Neural progenitor cell (in vitro differentiated cells): ENCODE measurements at places on chromosomes 5 and 9.

DNA sequence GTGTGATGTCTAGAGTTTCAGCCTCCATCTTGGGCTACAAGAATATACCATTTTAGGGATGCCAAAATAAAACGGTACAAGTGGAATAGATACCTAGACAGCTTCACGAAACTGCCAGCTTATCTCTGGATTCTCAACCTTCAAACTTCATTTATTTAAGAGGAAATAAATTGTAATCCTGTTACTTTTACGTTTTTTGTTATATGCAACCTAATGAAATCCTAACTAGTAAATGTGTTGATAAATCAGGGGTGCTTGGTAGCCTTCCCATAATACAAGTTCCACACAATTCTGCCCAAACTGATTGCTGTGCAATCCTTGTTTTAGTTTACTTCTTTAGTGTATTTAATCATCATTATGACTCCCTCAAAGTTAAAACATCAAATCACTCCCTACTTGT, 75.5 kb downstream of the SSBP2 start:
- DNase-seq: no peak

DNA sequence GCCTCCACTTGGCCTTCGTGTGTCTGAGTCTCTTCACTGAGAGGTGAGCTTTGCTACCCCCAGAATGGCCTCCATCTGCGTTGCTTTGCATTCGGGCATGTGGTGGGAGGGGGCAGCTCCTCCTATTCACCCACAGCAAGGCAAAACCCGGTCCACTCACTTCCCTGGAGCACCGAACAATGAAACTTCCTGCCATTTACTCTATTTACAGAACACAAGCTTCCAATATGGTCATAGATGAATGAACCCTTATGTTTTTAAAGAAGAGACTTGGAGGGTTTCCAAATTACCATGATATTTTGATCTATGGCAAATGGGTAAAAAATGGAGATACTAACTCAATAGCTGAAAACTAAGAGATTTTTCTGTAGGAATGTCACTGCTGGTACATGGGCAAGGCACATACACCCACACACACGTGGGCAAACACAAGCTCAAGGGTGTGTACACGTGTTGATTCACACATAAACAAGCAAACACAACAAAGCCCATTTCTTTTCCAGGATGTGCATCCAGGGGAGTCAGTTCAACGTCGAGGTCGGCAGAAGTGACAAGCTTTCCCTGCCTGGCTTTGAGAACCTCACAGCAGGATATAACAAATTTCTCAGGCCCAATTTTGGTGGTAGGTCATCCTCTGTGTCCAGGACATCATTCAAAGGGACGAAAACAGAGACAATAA, 5.2 kb downstream of the GABRP start:
- DNase-seq: no peak

DNA sequence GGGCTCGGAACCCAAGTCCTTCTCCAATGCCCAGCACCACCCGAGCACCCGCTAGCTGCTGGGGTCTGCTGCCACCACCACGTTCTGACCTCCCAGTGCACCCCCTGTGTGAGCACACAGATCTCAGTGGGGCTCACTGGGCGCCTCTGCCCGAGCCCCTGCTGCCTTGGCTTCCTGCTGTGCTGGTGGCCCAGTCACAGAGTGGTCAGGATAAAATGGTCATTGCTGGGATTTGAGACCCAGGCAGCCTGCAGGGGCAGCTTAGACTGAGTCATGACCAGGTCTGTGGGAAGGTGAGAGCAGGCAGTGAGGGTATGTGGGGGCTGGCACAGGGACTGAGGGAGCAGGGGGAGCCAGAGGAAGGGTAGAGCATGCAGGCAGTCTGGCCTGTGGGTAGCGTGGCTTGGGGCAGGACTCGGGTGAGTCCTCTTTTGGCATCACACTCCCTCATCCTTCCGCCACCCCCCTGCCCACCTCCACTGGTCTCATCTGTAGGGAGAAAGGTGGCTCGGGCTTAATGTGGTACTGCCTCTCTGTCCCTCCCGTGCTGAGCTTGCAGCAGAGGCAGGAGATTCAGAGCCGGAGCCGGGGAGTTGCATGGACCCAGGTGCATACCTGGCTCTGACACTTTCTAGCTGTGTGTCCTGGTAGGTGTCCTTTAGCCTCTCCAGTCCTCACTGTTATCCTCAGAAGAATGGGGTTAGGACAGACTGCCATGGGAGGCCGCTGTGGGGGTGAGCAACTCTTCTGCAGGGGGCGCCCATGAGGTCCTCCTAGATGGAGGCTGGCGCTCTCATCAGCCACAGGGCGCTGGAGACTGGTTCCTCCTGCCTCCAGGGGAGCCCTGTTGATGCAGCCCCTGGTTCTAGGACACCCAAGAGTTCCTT, 32.1 kb downstream of the USP20 start:
- no peak for DNase-seq

GRCh38 chr5:176583076-176583475, 26.9 kb downstream of the GPRIN1 start:
- DNase-seq: no peak

GRCh38 chr9:89821081-89821480, 216.3 kb downstream of the GADD45G start:
- peak; percentile 18 for DNase-seq

- DNase-seq: no peak
Measured at GRCh38 chr5:159440235-159440634, 109.9 kb upstream of the IL12B start.

- no peak for DNase-seq
Measured at GRCh38 chr5:173778152-173778782, 109.9 kb upstream of the CPEB4 start.

GRCh38 chr5:167582283-167582682, 709.2 kb upstream of the WWC1 start:
- no peak for DNase-seq

GRCh38 chr5:355958-356357, 34.4 kb downstream of the AHRR start:
- DNase-seq: no peak

GRCh38 chr5:170115925-170116324, 10.2 kb downstream of the FOXI1 start:
- DNase-seq: no peak

- DNase-seq: no peak
Measured at GRCh38 chr9:105661011-105661410, 1.2 kb upstream of the TAL2 start.

GRCh38 chr9:36902861-36903524, 131.1 kb downstream of the PAX5 start:
- no peak for DNase-seq

GRCh38 chr9:101572316-101572715, 22.5 kb downstream of the PPP3R2 start:
- no peak for DNase-seq

DNA sequence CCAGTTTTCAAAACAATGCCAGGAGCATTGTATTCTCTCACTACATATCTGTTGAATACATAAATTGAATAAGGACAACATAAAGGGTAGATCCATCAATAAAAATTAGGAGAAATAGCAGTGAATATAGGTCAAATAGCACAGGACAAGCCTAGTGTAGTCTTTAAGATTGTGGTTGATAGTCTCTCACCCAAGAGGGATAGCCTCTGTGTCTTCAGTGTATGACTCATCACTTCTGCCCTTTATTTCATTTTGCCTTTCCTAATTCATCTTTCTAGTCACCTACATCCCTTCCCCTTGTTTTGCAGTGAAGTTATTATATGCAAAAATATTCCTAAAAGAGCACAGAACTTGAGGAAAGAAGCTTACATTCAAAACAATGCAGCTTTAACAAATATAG, 335.0 kb upstream of the TUSC1 start:
- no peak for DNase-seq

GRCh38 chr5:119629339-119629738, at the start of gene FAM170A:
Gene FAM170A (plus strand): TSS chr5:119629558. CDS start chr5:119629769, 211 bp downstream.
- no peak for DNase-seq

- DNase-seq: no peak
Measured at GRCh38 chr9:104342552-104342951, 161.5 kb upstream of the OR13F1 start.

DNA sequence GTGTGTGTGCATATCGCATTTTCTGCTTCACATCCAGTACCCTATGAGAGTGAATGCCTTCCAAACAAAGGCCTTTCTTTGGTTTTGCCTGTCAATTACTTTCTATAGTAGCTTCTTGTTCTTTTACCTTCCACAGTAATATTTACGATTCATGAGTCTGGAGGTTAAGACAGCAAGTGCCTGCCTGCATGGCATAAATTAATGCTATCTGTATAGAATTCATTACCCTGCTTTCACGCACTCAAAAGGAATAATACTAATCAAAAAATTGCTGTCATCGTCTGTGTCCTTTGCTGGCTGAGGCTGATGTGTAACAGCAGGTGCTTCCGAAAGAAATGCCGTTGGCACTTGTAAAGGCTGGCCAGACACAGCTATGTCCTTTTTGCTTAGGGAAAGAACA, 1304.4 kb upstream of the CDH6 start:
- no peak for DNase-seq
